Psoas muscle (tissue), 8 donors: ENCODE measurements at places on chromosomes 1 and 21. TPM values are rescaled to one million over a fixed set of nuclear protein-coding genes. Genes with fewer than 3 reads are reported as not detected.

- peak; percentile 73 for DNase-seq
Observed at GRCh38 chr1:32180186-32181060, 948 bp downstream of the TXLNA start.

DNA sequence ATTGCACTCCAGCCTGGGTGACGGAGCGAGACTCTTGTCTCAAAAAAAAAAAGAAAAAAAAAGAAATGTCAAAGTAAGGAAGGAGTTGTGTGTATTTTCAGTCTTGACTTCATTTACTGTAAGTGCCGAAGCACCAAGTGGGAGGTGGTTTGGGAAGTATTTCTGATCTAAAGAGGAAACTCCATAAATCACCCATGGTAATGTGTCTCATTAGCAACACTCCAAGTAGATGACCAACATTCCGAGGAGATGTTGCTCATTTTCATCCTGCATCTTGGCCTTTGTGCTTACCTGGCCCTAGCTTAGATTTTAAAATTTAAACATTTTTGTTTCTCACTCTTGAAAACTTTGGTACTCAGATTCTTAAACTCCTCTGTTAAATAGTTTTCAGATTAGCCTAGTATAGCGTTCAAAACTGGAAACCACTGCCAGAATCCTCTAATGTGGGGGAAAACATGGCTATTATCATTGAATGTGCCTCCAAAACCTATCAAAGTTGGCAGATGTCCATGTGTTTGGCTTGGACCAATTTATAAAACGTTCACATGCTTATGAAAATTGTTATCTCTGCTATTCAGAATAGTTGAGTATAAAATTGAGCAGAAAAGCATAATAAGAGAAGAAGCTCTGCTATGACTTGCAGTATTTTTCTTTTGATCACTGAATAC is 110.4 kb downstream of the NFIA start:
- no peak for DNase-seq

DNA sequence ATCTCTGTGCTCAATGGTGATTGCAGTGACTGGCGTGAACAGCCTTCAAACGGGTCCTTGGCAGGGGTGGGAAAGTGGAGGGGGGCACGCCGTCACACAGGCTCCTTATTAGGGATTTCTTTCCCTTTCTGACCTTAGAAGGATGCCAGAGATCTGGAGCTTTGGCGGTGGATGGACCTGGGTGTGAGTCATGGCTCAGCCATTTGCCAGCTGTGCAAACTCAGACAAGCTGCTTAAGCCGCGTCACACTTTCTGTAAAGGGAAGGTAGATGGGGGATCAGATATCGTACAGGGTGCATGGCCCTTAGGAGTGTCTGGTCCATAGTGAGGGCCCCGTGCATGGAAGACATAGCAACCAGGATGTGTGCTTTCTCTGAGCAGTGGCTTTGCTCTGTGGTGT is 48.3 kb upstream of the C1orf174 start:
- DNase-seq: no peak

DNA sequence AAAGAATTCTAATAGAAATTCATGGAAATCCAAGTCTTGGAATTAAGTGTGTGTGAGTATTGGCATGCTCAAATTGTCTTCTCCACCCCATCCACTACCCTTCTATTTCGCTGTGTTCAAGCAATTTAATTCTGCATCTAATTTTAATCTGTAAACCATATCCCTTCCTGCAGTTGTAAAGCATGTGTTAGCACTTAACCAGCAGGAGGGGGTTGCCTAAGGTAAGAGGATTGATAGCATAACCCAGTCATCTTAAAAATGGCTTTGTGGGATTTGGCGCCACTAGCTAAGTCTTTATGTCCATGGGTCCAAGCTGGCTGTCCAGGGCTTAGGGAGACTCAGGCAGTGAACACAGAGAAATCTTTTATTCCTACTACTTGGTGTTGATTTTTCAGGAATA is 210.3 kb downstream of the PTPRC start:
- DNase-seq: no peak

DNA sequence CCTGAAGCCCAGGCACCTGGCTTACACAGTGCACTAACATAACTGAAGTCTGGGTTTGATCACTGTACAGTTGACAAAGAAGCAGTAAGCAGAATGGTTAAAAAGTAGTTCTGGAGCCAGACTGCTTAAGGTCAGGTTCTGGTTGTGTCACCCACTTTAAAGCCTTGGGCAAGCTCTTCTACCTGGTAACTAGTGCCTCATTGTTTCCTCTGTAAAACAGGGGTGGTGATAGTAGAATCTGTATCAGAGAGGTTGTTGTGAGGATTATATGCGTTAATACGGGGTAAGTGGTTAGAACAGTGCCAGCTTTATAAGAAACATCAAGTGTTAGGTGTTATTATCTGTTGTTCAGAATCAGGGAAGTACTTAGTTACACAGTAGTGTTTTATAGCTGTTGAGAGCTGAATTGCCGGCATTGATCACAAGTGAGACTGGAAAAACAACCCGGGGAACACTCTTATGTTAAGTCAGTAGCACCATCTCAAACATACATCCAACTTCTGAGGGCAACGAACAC is 3.7 kb downstream of the BACH1 start:
- no peak for DNase-seq

DNA sequence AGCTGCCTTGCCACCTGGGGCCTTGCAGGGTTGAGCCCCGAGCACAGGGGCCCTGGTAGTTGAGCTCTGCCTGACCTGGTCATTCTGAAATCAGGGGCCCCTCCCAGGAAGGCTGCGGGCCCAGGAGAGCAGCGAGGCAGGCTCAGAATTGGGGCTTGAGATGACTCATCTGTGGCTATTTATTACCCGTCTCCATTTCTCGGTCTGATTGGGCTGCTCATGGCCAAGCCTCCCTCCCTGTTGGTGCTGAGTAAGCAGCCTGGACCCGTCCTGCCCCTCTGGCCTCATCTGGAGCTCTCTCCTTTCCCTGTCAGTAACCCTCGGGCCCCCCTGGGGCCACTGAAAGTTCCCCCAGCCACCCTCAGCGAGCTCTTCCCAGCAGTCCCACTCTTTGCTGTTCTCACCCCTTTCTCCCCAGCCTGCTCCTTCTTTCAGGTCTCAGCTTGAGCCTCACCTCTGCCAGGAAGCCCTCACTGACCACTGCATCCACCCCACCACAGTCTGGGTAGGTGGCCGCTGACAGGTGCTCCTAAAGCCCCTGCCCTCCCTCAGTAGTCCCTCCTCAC is 11.0 kb upstream of the TNFRSF8 start:
- DNase-seq: peak; percentile 75

GRCh38 chr1:94527447-94528031 is 14.0 kb downstream of the F3 start:
- DNase-seq: no peak

DNA sequence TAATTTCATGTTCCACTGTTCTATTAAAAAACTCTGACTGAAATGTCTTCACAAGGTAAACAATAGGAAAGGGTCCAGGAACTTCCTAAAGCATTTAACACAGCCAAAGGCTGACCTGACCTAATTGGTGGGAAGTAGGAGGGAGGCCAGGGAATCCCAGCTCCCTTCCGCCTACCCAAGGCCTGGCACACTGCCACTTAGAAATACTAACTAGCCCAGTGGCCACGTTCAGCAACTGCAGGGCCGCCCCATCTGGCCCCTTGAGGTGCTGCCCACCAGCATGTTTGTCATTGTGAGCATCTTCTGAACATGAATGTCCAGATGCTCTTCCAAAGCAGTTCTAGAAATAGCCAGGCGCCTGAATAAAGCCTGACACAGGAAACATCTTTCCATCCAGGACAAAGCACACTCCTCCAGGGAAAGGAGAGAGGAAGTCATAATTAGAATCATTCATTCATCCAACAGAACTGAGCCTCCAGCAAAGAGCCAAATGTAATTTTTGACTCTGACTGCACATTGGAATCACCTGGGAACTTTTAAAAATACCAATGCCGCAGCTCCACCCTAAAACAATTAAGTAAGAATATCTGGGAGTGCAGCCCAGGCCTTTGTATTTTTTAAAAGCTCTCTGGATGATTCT is 44.6 kb upstream of the BCL9 start:
- DNase-seq: peak; percentile 34

DNA sequence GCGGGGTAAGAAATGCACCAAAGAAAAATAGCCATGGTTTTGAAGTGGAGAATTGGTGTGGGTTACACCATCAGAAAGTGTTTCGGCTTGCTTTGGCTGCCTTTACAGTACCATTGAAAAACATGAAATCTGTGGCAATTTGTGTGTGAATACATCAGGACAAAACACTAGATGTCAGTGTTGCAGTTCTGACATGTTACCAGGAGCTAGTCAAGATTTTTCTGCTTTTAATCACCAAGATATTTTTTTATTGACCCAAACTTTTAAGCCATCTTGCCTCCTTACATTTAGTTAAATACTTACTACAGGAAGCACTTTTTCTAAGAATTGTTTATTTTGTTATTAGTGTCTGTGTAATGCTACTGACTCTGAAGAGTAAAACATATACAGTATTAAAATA is 14.3 kb downstream of the RRP15 start:
- DNase-seq: no peak

GRCh38 chr1:155166471-155167165 is 6.5 kb downstream of the KRTCAP2 start:
- peak; percentile 83 for DNase-seq

DNA sequence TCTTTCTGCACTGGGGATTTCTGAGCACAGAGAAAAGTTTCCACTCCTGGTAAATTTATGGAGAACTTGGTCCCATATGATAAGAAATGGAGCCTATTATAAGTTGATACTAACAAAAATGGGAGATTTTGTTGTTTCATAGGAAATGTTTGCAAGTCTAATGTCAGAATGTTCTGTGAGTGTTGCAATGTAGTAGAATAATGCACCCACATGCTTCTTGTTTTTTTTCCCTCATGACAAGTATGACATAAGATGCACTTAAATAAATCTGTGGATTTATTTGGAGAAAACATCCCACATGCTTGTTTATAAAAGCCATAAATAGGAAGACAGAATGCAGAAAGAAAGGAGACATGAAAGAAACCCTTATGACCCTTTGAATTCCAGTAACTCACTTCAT is 50.8 kb upstream of the KCNJ6 start:
- DNase-seq: no peak

- no peak for DNase-seq
Observed at GRCh38 chr1:30754684-30755171, 2.8 kb downstream of the LAPTM5 start.

Gene CLCA4
- total RNA-seq: 0.15 TPM

Gene SYTL1
- total RNA-seq: 0.83 TPM

Gene B3GALT2
- 0.15 TPM for total RNA-seq

Gene CACHD1
- total RNA-seq: 5.1 TPM

Gene AHCTF1
- total RNA-seq: 16.8 TPM

Gene FCGR1A
- 1.1 TPM for total RNA-seq
